GM04503 (cell line): ENCODE measurements at places on chromosomes 12 and 14.

- peak; percentile 2 for DNase-seq
Observed at GRCh38 chr12:14716848-14717444, 20.5 kb upstream of the GUCY2C start.

DNA sequence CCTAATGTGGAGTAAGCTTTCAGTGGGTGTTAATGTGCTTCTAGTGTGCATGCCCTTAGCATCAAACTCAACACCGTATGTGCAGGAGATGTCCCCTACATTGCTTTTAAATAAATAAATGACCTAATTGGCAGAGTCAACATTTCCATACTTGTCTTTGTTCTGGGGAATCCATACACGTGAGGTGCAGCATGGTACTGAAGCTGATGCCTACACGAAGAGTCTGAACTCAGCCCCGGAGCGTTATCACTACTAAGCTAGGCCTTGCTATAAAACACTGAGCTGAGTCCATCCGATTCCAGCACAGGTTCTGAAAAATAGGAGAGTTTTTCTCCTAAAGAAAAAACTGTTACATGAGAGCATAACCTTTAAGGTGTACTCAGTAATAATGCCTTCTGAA is 125.0 kb upstream of the DYRK2 start:
- no peak for DNase-seq

DNA sequence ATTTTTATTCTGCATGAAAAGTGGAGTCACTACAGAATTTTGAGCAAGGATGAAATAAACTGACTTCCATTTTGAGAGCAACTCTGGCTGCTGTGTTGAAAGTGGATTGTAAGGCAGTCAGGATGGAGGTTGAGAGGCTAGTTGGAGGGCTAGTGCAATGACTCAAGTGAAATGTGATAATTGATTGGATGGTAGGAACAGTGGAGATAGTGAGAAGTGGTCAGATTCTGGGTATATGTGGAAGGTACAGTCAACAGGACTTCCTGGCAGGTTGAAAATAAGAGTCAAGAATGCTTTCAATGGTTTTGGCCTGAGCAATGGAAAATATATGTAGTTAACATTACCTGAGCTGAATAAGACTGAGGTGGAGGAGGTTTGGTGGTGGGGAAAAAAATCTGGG is 29.0 kb upstream of the CMAS start:
- DNase-seq, result no peak

- no peak for DNase-seq
Observed at GRCh38 chr14:64848239-64848638, 31.5 kb downstream of the SPTB start.

GRCh38 chr12:114750917-114751316 is 66.9 kb upstream of the TBX3 start:
- no peak for DNase-seq

DNA sequence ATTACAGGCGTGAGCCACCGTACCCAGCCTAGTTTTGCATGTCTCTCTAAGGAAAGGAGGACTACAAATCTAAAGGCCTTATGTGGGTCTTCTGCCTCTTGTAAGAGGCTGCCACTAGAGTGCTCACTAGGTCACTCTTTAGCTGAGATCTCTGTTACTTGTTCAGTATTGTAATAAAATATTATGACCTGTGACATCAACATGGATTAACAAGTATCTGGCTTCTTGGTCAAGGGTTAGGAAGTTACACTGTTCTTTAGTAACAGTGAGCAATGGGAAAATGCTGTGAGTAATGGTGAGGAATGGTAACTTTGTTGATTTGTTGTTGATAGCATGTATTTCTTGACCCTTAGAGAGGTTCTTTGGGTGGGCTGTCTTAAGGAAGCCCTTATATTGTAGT is 50.5 kb downstream of the ERC1 start:
- no peak for DNase-seq

GRCh38 chr14:61584331-61584741 is 111.0 kb upstream of the HIF1A start:
- DNase-seq, result no peak

DNA sequence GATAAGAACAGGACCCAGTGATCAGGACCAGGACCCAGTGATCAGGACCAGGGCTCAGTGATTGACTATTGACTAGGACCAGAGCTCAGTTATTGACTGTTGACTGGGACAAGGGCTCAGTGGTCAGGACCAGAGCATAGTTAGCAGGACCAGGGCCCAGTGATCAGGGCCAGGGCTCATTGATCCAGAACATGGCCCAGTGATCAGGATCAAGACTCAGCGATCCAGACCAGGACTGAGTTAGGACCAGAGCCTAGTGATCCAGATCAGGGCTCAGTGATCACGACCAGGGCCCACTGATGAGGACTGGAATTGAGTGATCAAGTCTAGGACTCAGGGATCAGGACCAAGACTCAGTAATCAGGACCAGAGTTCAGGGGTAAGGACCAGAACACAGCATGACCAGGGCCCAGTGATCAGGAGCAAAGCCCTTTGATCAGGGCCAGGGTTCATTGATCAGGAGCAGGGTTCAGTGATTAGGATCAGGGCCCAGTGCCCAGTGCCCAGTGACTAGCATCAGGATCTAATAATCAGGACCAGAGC is 176.0 kb downstream of the TMEM121 start:
- DNase-seq, result no peak
